ENCODE measurements at places on chromosomes 6 and 20. TPM values are rescaled to one million over a fixed set of nuclear protein-coding genes. Genes with fewer than 3 reads are reported as not detected.

Gene POLH
- 14.2 TPM for total RNA-seq

Gene BPIFA1
- not detected for total RNA-seq

Gene EYS
- total RNA-seq = 0.60 TPM

Gene SIRPD
- total RNA-seq = not detected

GRCh38 chr6:37631295-37631694, 66.4 kb downstream of the MDGA1 start:
- DNase-seq = no peak

DNA sequence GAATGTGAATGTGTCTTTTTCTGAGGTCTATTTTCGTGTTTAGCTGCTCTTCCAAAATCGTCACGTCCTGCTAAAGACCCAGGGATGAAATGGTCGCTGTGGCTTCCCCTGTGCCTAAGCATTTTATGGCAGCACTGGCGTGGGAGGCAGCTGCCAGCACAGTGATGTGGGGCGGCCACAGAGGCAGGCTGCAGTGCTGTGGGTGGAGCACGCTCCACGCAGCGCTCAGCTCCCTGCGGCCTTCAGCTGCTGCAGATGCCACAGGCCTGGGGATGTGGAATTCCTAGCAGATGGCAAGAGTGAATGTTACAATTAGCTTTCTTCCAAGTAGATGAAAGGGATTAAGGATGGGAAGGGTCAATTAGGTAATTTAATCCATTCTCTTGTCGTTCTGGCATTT, 242.6 kb downstream of the SMOC2 start:
- DNase-seq = no peak

DNA sequence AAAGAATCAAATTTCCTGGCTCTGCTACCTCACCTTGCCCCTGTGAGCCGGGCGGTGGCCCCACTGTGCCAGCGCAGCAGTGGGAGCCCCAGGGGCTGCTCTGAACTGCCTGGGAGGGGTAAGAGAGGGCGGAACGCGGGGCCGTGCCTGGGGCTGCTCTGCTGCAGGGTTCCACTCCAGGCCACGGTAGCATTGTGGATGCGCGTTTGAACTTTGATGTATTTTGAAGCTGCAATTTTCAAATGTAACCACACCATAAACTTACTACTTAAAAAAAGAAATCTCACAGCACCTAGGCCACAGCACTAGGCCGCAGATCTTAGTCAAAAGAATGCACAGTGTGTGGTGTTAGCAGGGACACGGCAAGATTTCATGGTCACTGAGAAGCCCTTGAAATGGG, 57.5 kb downstream of the PRDM1 start:
- no peak for DNase-seq

- no peak for DNase-seq
Observed at GRCh38 chr20:21820688-21821087, 115.2 kb downstream of the PAX1 start.

- no peak for DNase-seq
Observed at GRCh38 chr20:33275215-33275614, 7.8 kb upstream of the BPIFB1 start.

DNA sequence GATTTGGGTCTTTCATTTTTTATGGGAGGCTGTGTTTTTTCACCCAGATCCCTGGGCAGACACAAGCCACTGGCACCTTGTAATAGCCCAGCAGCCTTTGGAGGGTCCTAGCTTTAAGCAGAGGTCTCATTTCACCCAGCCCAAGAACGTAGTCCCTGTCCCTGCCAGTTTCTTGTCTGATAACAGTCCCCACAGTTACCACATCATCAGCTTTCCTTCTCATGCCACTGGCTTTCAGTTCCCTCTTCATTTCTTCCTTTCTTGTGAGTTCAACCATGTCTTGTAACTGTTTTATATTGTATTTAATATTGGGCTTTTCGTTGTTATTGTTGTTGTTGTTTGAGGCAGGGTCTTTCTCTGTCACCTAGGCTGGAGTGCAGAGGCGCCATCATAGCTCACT, 10.6 kb downstream of the PNPLA1 start:
- no peak for DNase-seq

DNA sequence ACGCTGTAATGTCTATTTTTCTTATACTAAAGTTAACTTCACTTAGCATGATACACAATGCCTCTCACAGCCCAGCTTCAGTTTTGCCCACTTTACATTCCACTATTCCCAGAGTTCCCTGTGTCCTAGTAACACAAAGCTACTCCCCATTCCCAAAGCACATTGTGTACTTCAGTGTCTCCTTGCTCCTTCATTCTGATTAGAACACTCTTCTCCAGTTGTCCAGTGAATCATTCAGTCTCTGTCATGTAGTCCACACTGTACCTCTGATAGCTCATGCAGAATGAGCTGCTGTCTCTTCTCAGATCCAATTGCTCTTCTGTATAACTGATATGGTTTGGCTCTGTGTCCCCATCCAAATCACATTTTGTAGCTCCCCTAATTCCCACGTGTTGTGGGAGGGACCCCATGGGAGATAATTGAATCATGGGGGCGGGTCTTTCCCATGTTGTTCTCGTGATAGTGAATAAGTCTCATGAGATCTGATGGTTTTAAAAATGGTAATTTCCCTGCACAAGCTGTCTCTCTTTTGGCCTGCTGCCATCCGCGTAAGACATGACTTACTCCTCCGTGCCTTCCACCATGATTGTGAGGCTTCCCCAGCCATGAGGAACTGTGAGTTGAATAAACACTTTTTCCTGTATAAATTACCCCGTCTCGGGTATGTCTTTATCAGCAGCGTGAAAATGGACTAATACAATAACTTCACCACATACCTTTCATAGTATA, 2.1 kb upstream of the TMX4 start:
- DNase-seq = no peak

GRCh38 chr20:15297059-15297875, 959.9 kb upstream of the FLRT3 start:
- no peak for DNase-seq

DNA sequence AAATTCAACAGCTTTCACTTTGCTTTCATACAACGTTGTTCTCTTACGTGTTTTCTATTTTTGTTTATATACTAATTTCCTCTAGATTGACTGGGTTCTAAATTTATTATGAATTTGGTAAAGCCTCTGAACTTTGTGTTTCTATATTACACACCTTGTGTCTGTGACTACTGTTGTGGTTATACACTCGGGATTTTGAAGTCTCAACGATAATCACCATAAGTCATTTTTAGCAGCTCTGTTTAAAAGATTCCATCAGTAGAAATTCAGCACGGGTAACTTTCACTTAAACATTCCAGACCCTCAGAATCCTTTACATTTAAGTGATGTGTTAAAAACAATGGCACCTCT, 31.8 kb upstream of the HBS1L start:
- DNase-seq = no peak

GRCh38 chr6:2552526-2553154, 198.1 kb downstream of the MYLK4 start:
- no peak for DNase-seq

- no peak for DNase-seq
Observed at GRCh38 chr6:149032599-149033405, 284.7 kb upstream of the TAB2 start.

Data from mucosa of descending colon (tissue), 3 donors.